Colonic mucosa (tissue), 4 donors: ENCODE measurements at places on chromosomes 2 and 18. TPM values are rescaled to one million over a fixed set of nuclear protein-coding genes. Genes with fewer than 3 reads are reported as not detected.

DNA sequence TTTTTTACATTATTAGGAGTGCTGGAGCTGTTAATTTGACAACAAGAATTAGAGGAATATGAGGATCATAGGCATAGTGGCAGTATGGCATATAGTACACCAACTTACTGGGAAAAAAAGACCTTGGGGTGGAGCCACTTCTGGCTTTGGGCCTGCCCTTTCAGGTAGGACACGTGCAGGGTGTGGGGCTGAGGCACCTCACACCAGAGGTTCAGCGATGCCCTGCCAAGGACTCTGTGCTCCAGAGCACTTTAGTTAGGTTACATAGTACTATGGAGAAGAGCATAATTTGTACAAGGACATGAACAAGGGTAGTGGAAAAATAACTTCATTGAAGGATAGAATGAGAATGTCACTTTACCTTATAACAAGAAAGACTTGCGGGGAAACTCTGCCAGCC, 77.1 kb upstream of the CD302 start:
- no peak for DNase-seq

DNA sequence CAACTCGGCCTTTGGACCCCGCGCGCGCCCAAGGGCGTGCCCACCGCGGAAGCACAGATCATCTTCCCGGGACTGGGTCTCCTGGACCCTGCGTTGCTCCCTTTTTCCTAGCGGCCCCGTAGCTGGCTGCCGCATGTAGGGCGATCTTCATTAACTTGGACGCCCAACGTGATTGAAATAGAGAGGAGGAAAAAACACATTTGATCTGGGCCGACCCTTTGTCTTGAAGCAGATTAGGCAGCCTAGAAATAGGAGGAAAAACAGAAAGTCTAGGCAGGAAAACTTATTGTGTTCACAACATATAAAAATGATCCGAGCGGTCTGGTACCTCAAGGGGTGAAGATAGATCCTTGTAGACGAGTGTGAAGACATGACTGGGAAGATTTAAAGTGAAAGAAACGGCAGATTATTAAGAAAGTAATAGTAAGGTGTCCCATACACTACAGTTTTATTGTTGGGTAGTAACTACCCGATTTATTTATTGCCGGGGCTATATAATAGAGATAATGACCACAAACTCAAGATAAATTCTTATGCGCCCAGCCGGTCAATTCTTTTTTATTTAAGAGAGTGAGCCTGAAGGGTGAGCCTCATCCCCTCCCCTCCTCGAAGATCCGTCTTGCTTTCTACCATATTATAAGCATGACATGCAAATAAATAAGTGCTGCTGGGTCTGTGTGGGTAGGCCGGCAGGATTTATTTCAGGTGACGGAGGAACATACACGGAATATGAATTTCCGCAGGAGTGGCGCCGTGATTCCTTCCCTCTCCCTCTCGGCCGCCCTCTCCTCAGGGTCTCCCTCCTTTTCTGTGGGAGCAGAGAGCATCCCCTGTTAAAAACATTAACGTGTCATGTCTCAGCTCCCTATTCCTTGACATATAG, 147.4 kb downstream of the MEIS1 start:
- no peak for DNase-seq

DNA sequence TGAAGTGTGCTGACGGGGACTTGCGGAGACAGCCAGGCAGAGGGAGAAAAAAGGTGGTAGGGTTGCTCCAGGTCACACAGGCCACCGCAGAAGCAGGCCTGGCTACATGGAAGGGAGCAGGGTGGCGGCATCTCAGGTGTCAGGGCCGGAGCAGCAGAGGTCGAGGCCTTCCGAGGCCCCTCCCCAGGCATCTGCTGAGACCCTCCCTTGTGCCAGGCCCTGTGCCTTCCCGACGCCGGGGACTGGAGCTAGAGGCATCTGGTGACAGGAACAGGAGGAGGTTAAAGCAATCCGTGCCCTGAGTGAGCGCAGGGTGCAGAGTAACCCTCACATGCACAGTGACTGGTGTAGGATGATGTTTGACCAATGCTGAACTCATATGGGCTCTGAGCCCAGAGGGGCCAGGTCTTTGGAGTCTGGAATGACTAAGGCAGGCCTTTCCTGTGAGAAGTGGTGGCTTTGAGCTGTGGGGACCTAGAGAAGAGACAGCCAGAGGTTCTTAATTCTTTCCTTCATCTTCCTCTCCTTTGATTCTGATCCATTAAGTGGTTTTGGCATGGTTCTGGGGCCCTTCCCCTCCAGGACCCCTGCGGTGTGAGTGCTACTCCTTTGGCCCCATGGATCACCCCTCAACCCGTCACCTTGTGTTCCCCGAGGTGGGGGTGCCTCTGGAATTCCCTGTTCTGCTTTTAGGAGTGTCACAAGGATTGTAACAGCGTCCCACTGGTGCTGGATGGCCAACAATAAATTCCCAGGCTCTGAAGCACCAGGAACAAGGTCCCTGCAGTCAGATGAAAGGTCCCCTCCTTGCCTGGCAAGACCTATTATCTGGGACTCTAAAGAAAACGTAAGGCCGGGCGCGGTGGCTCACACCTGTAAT, 72.1 kb downstream of the KLHL29 start:
- DNase-seq = no peak

GRCh38 chr2:27296481-27296880, 11.8 kb downstream of the UCN start:
- DNase-seq = no peak

DNA sequence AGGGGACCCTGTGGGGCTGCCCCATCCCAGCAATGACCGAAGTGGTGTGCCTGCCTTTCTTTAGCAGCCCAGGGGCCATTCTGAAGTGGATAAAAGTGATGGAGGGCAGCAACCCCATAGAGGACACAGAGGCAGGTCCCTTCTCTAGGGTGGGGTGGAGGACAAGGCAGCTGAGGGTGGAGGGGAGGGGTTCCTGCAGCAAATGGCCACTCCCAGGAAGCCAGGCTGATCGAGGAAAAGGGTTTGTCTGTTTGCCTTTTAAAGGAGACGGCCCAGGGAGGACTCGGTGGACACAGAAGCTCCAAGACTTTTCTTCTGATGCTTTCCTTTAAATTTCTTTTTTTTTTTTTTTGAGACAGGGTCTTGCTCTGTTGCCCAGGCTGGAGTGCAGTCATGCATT, 272.8 kb downstream of the TWIST2 start:
- DNase-seq = no peak

GRCh38 chr2:238267884-238268680, 20.3 kb downstream of the PER2 start:
- DNase-seq = no peak

DNA sequence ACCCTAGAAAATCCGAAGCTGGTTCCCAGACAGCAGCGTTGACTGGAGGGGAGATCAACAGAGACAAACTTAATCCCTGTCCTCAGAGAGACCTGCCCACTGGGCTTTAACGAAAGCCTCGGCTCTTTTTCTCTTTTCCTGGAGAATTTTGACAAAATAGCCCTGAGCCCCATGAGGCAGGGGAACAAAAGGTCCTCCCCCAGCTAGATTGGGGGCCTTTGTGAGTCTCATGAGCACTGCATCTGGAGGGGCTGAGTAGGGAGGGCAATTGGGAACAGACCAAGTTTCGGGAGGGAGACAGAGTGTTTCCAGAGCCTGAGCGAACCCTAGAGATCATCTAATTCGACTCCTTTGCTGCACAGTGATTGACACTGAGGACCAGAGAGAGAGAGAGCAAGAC, 123.9 kb upstream of the HAAO start:
- no peak for DNase-seq

DNA sequence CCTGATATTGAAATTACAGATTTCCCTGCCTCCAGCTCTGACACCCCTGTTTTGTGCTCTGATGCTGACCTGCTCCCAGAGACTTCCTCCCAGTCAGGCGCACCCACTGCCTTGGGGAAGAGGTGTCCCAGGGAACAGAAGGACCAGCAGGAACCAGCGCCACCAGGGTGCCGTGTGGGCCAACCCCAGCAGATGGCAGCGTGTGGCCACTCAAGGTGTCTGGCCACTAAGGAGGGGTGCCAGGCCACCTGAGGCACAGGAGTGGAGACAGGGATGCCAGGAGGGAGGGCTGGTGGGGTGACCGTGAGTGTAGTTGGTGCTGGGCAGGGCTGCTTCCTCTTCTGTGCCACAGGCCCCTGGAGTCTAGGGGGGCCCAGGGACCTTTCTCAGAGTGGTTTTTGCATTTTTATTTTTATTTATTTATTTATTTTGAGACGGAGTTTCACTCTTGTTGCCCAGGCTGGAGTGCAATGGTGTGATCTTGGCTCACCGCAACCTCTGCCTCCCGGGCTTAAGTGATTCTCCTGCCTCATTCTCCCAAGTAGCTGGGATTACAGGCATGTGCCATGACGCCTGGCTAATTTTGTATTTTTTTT, 56.0 kb downstream of the TEX44 start:
- peak; percentile 91 for DNase-seq

DNA sequence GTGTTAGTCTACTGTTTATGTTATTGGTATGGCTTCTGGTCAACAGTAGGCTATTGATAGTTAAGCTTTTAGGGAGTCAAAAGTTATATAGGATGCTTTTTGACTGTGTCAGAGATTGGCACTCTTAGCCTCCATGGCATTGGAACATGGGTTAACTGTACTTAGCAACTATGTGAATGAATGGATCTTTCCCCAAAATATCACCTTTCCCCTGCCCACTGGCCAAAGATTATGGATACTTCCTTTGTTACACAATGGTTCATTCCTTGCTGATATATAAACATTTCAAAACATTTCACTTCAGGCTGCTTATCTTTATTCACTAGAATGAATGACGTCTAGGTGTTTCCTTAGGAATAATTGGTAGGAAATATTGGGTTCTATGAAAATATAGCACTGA, 62.1 kb upstream of the DOCK10 start:
- DNase-seq = no peak

- no peak for DNase-seq
Observed at GRCh38 chr18:25650201-25650941, 298.4 kb upstream of the ZNF521 start.

- no peak for DNase-seq
Observed at GRCh38 chr18:31563778-31564177, 27.9 kb upstream of the TTR start.

DNA sequence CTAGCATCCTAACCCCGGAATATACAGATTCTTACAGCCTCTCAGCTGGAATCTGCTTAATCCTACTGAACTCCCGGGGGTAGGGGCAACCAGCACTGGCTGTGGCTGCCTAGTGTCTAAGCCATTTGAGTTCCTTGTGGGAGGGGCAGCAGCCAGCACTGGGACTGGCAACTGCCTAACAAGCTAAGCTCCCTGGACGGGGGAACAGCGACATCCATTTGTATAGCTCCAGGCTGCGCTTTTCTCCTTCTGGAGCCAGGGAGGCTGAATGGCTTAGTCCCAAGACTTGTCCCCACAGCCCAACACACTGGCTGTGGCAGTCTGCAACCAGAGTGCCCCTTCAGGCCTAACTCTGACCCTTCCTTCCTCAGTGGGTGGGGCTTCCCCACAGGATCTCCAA, 787.2 kb downstream of the METTL4 start:
- DNase-seq = no peak

DNA sequence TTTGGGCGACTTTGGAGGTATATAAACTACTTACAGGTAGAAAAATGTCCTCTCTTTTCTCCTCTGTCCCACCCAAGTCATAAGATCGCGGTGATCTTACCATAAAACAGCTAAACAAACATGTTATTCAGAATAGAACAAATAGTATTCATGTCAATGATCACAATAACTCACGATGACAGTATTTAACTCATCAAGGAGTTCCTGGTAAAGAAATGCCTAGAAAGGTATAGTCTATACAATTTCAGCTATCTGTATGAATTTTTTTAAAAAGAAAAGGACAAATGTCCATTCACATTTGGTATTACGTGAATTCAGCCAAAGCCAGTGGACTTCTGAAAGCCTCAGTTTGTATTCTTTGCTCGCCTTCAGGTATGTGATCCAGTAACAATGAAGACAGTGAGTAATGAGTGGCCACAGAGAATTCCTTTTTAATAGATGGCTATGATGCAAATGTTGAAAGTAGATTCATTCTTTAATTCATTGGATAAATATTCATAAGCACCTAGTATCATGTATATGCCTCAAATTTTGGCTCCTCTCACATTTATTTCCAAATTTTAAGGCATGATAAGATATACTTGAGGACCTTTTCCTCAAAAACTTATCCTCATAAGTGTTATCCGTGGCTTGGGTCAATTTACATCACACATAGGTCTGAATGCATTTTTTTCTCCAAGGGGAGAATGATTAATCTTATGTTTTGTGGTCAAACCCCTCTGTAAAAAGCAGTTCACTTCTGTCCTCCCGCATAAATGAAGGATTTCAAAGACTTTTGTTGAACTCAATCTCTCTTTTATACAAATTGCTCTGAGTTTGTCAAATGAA, 20.3 kb downstream of the ABCB11 start:
- DNase-seq = no peak

GRCh38 chr2:8666581-8666980, 15.3 kb upstream of the ID2 start:
- no peak for DNase-seq

DNA sequence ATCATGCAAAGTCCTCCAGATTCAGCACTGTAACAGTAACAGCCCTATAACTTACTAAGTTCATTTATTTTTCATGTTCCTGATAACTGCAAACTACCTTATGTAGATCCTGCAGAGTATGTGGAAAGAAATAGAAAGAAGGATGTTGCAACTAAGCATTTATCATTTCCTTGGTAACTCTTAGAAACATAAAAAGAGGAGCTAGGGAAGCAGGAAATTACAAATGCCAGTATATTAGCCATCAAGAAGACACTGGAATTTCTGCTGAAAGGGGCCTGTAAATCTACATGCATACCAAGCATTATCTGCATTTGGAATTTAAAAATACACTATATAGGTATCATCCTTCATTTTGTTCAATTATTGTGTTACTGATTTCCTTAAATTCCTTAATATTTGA, 66.8 kb downstream of the PDE11A start:
- DNase-seq = no peak

GRCh38 chr2:71856773-71857525, 290.7 kb downstream of the CYP26B1 start:
- no peak for DNase-seq

DNA sequence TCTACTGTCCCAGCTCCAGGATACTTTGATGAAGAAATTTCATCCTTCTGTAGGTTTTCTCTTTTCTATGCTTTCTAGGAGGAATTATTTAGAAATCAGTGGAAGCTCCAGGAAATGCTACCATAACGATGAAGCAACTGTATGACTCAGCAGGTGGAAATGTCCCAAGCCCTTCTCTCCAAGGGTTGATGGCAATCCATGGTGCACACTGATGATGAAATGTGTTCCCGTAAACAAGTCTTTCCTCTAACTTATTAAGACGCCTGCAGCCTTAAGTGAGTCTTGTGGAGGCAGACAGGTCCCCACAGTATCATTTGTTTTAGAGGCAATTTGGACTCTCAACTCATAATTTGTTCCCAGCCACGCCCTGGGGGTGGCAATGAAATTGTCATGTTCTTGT, 777.6 kb upstream of the SOX11 start:
- no peak for DNase-seq

GRCh38 chr2:39375917-39376316, 61.2 kb downstream of the MAP4K3 start:
- DNase-seq = no peak

B3GNT7 gene
- total RNA-seq = 258 TPM

SULT1C4 gene
- 0.59 TPM for total RNA-seq

RBM44 gene
- 0.35 TPM for total RNA-seq

CCDC68 gene
- 22.3 TPM for total RNA-seq

IHH gene
- 82.2 TPM for total RNA-seq

TUBA3E gene
- not detected for total RNA-seq

PIGN gene
- total RNA-seq = 30.1 TPM

MFSD6 gene
- 83.3 TPM for total RNA-seq
